ENCODE measurements at places on chromosomes 2 and 18.

DNA sequence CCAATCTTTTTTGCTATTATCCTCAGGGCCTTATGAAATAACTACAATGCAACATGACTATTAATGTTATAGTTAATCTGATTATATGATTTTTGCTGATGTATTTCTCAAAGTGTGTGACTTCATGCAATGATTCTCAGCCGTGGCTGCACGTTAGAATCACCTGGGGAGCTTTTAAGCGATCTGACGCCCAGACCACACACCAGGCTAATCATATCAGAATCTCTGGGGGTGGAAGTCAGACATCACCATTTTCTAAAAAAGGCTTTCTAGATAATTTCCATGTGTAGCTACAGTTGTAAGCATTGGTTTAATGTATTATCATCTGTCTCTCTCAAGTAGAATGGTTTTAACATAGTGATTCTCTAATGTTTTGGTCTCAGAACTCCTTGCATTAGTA lies 5.5 kb upstream of the QPCT start:
- DNase-seq = no peak

DNA sequence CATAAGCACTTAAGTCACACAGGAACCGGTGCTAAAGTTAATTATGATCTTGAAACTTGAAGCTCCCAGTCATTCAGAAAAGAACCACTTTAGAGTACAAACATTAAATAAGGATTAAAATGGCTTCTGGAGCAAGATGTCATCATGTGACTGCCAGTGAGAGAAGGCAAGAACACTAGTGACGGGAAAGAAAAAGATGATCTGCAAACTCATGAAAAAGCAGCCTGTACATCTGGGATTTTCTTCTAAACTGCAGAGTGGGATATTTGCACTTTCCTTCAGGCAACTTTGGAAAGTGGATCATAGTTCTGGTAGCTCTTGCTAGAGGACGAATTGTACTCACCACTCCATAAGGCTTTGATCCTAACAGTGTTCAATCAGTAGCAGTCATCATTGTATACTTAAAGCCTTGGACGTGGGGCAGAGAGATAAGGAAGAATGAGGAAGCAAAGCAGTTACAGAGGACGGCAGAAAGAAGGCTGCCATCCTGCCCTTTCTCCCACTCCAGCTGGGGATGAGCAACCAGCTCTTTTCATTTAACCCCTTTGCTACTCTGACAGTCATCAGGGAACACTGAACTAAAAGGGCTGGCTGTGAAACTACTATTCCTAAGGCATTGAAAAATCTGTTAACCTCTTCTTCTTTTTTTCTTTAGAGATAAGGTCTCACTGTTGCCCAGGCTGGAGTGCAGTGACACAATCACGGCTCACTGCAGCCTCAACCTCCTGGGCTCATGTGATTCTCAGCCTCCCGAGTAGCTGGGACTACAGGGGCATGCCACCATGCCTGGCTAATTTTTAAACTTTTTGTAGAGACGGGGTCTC lies 18.1 kb downstream of the ABHD3 start:
- no peak for DNase-seq

DNA sequence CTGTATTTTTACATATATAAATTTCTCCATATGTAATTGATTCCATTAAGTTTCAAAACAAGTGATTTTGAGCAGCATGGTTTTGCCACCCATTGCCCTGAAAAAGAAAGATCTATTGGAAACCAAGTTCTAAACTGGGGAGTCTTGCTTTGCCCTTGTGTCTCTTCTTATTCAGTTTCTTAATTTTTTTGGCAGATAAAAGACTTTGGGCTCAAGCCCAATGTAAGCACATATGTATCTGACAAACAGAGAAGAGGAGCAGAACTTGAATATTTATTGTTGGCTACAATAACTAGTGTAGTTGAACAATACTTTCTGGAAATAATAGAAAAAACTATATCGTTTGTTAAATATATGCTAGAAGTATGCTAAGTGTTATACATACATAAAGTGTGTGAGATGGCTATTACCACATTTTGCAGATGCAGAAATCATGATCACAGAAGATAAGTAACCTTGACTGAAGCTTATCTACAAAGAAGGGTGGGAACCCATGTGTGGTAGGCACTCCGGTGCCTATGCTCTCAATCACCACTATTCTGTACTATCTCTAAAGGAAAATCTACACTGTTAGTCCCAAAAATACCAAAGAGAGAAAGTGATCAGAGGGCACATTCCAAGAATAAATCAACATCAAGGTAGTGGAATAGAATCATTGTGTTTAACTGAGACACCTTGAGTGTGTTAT lies 109.1 kb downstream of the PLA2R1 start:
- no peak for DNase-seq

DNA sequence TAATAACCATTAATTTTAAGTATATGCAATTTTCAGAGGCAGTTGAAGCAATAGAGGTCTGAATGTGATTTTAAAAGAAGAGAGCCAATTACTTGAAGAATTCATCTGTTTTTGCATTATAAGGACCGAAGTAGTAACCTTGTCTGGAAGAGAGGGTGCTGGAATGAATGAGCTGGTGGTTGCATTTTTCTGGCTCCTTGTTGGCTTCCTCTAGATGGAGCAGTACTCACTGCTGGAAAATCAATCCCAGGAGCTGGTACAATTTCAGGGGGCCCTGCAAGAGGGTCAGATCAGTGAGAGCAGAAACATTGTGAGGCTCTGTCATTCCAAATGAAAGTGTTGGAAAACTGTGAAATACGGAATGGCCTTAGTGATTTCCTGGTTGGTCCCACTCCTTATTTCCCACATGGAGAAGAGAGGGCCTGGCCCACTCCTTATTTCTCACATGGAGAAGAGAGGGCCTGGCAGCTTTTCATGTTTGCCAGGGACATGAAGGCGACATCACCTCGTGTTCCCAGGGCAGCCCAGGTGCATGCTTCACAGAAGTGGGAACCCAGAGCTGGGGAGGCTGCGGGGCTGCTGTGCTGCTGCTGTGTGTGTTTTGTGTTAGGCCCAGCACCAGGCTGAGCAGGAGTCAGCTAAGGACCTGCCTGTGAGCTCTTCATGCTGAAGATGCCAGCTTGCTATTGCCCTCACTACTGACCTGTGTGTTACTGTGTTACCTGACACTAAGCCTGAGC lies 197.4 kb downstream of the SNTG2 start:
- no peak for DNase-seq

GRCh38 chr18:1394966-1395365 lies 490.3 kb downstream of the ADCYAP1 start:
- no peak for DNase-seq

GRCh38 chr2:29663268-29663667 lies 258.1 kb downstream of the ALK start:
- no peak for DNase-seq

GRCh38 chr2:24489465-24490180 lies 1.4 kb upstream of the NCOA1 start:
- no peak for DNase-seq

- no peak for DNase-seq
Measured at GRCh38 chr2:42858140-42859005, 66.0 kb upstream of the HAAO start.

DNA sequence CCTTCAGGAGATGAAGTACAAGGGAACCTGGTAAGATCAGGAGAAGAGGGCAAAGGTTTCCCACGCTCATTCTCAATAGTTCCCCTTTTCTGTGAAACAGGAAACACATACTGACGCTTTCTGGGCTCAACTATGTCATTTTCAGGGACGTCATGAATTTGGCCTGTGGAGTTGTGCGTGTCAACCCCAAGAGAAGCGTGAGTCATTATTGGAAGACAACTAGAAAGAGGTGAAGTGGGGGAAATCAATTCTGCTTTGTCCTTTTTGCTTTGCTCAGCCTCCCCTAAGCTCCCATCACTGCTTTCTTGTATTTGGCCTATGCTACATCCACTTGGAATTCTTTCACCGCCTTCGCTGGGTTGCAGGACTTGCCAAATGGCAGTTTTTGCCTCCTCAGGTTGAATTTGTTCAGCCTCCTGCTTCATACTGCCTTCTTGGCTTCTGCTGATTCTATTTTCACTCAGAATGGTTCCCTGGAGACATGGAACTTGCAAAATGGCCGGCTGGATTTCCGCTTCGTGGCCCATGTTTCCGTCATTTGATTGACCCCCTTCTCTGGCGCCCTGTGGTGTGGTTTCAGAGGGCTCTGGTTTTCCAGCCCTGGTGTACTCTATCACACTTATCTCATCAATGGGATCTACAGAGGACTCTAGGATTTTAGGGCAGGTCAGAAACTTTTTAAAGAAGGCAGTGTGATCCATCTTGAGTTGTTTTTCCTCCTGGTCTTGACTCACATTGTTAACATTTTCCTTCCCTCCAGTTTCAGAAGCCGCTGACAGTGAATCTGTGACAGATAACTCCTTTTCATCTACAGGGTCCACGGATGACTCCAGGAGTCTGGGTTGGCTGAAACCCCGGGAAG lies 93.3 kb downstream of the ALPK2 start:
- peak; percentile 55 for DNase-seq

DNA sequence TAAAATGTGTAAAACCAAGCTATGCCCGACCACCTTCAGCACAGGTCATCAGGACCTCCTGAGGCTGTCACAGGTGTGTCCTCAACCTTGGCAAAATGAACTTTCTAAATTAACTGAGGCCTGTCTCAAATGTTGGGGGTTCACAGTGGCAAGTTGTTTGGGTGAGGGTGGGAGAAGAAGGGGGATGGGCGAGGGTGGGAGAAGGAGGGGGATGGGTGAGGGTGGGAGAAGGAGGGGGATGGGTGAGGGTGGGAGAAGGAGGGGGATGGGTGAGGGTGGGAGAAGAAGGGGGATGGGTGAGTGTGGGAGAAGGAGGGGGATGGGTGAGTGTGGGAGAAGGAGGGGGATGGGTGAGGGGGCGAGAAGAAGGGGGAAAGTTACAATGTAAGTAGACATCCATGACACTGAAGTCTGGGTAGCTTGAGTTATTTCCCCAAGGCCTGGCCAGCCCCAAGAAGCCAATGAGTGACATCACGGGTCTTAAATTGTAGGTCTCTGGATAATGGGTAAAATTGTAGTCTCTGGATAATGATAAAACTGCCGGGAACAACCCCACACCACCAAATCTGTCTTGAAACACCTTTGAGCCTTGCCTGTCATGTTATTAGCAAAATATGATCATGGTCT lies 56.3 kb downstream of the TIMM21 start:
- no peak for DNase-seq

GRCh38 chr2:205685314-205686055 lies 3.2 kb downstream of the NRP2 start:
- DNase-seq = no peak

GRCh38 chr18:69401226-69401971 lies 711 bp downstream of the DOK6 start:
- peak; percentile 5 for DNase-seq

GRCh38 chr2:100821255-100821910 lies 1.4 kb downstream of the NPAS2 start:
- no peak for DNase-seq

DNA sequence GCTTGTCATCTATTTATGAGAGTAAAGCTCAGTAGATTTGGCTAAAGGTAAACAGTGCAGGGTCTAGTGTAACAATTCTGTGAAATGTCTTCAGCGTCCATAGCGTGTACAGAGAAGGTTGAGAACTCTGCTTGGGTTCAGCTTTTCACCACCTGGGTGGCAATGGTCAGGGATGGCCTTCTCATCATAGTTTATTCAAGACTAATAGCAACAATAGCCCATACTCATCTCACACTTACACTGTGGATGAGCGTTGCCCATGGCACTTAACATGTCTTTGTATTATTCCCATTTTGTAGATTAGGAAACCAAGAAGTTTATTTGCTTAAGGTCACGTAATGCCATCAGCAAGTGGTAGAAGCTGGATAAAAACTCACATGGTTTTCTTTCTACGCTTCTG lies 106.8 kb upstream of the RND3 start:
- no peak for DNase-seq

DNA sequence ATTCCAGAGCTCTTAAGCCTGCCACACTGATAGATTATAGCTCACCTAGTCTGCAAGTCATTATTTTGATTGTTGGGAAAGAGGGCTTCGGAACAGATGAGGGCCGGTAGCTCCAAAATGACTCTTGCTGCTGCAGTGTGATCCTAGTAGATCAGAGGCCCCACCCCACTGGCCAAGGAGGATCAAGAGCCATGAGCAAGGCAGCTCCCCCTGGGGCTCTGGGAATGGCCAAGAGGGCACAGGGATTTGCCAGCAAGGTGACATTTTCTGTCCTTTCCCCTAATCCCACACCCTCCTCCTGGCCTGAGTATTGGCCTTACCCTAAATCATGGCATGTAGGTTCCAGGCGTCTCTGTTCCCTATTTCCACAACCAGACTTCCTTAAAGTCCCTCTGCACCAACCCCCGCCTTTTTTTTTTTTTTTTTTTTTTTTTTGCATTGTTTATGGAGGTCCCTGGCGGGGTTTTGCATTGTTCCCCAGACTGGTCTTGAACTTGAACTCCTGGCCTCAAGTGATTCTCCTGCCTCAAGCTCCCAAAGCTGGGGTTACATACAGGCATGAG lies 36.5 kb downstream of the EIF4E2 start:
- DNase-seq = no peak

DNA sequence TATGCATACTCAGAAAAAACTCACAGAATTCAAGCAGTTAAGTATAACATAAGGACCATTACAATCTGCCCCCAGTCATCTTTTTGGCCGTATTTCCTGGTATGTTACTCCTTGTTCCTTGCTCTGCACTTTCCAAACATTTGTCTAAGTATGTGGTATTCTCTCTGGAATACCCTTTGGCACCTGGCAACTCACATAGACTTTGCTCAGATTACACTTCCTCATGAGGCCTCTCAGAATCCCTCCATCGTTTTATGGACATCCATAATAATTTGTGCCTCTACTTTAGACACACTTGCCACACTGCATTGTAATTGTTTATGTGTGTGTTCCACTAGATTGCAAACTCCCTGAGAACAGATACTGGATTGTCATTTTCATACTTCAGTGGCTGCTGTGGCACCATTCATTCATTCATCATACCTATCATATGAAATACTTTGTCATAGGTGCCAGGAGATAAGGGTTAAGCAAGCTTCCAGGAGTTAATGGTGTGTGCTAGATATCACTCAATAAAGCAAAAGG lies 84.0 kb downstream of the HIBCH start:
- DNase-seq = no peak

- DNase-seq = no peak
Measured at GRCh38 chr2:238998801-238999200, 150.9 kb downstream of the TWIST2 start.

DNA sequence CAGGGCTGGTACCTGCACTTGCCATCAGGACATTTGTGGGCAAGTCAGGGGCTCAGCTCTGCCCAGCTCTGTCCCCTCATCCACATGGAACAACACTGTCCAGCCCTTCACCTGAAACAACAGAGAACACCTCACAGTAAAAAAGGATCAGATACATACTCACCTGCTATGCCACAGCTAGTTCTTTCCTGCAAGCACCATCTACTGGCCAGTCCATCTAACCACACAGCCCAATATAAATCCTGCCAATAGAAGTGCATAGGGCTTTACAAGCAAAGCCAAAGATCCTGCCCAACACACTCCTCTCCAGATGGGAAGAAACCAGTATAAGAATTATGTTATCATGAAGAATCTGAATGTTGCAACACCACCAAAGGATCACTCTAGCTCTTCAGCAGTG lies 52.2 kb upstream of the GALNT13 start:
- no peak for DNase-seq

- DNase-seq = no peak
Measured at GRCh38 chr2:201985728-201986462, 47.8 kb upstream of the FZD7 start.

- DNase-seq = no peak
Measured at GRCh38 chr2:191152482-191153240, 1.9 kb upstream of the STAT4 start.

- DNase-seq = no peak
Measured at GRCh38 chr18:54090856-54091255, 133.6 kb downstream of the MBD2 start.
